COLO829 (cell line): ENCODE measurements at places on chromosomes 11 and 22.

GRCh38 chr11:25981998-25982397, 349.9 kb upstream of the ANO3 start:
- DNase-seq = peak; percentile 35

- no peak for DNase-seq
Measured at GRCh38 chr11:116586392-116586791, 186.4 kb downstream of the BUD13 start.

DNA sequence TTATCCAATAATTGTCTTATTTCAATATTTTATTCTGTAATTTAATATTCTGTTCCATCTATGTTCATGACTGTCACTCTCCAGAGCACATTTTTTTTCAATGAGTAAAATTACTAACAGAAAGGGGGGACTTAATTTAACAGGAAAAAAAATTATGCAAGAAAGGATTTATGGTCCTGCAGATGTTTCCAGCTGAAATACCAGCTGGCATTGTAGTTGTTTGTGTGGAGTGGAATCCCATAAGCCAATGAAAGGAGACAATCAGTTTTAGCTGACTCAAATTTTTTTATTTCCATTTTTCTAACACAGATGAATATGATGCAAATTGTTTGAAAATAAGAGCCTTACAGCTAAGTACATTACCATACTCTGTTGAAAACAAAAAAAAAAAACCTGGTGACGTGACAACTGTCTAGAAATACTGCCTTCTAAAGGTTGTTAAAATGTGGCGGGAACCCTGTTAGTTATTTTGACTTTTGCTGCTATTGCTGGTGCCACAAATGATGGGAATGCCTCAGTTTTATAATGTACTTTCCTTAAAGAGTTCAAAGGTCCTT, 389.1 kb downstream of the ETS1 start:
- DNase-seq = no peak

- no peak for DNase-seq
Measured at GRCh38 chr11:8039530-8040260, 41.3 kb upstream of the TUB start.

GRCh38 chr11:68841718-68842426, at the start of gene CPT1A:
Gene CPT1A (minus strand): TSS chr11:68841916. CDS start chr11:68815474, 26,442 bp downstream.
- peak; percentile 48 for DNase-seq

- DNase-seq = no peak
Measured at GRCh38 chr22:30191040-30191701, 55.4 kb downstream of the LIF start.

- DNase-seq = no peak
Measured at GRCh38 chr11:14451825-14452224, 47.8 kb downstream of the COPB1 start.

DNA sequence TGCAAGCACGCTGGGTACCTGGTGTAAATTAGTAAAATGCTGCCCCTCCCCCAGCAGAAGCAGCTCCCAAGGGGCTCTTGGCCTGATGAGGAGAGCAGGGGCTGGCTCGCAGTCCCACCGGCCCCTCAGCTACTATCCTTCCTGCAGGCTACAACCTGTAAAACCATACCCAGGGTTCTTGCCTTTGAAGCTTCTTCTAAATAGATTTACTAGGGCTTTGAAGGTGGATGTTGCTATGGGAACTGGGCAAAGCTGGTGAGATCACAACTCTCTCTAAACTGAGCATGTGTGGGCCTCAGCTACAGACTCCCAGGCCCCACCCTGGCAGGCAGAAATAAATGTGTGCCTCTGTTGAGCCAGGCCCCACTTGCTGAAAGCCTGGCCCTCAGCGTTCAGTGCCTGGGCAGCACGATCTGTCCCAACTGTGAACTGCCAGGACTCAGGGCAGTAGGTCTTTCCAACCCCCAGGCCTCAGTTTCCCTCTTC, 18.5 kb downstream of the CD5 start:
- DNase-seq = peak; percentile 22

DNA sequence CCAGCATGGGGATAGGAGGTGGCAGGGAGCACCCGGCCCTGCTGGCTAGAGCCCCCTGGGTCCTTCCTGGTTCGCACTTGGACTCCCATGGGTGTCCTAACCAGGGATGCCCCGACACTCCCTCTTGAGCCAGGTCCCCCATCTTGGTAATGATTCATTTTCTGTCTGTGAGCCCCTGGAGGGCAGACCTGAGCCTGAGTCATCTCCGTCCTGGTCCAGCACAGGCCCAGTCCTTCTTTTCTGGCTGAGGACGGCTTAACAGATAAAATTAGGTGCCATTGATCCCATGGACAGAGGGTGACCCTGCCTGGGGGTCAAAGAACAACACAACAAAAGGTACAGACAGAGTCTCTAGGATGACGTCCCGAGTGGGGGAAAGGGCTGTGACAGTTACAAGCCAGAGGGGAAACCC, 3.5 kb downstream of the RHOD start:
- no peak for DNase-seq

DNA sequence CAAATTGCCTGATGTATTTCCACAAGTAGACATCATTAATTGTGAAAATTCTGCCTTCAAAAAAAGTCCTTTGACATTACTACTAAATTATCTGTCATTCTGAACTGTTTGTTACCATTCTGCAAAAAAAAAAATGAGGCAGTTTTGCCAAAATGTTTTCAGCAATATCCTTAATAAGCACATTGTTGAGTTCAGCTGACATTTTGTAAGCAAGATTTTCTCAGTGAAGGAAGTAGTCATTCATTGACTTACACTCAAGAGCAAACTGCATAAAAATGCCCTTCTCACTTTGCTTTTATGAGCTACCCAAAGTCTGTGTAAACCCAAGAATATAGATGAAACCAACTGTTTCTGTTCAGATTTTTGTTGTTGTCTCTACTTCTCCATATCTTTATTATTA, 125.9 kb downstream of the UVRAG start:
- no peak for DNase-seq

DNA sequence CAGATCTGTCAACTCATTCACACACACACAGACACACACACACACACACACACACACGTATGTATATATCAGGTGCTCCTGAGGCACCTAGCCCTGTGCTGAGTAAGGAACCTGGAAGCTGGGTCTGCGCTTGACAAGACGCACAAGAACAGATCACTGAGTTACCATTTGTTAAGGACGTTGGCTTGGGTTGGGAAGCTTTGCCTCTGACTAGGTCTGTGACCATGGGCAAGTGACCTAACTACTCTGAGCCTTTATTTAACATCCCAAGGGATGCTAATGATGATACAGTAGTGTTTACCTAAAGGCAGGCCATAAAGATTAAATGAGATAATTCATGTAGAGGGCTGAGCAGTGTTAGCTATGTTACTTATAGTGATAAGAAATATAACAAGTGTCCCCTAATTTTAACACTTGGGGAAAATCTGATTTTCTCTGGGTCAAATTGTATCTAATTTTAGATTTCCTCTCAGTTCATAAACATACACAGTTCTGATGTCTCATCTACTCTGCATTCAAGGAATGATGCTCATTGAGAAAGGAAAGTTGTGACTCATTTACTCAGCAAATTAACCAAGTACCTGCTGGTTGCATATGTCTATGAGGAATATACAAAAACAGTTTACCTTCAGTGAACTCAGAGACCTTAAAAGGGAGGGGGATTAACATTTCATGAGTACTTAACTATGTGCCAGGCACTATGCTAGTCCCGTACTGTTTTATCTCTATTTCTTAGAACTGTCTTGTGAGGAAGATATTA, 13.6 kb downstream of the RNF185 start:
- DNase-seq = peak; percentile 50

DNA sequence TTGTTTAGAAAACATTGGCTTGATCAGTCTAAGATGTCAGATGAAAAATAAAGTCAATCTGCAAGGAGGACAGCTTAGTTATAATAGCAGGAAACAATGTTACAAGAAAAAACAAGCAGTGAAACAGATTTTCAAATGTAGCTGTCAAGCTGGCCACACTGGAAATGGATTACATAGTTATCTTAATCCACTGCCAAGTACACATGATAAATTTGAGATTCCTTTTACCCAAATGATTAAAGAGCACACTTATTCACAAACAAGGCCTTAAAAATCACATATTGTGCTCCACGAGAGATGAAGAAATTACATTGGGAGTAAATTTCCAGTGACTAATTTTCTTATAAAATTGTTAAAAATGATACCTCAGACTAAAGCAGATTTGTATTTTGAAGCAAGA, 17.5 kb upstream of the ESAM start:
- DNase-seq = no peak

DNA sequence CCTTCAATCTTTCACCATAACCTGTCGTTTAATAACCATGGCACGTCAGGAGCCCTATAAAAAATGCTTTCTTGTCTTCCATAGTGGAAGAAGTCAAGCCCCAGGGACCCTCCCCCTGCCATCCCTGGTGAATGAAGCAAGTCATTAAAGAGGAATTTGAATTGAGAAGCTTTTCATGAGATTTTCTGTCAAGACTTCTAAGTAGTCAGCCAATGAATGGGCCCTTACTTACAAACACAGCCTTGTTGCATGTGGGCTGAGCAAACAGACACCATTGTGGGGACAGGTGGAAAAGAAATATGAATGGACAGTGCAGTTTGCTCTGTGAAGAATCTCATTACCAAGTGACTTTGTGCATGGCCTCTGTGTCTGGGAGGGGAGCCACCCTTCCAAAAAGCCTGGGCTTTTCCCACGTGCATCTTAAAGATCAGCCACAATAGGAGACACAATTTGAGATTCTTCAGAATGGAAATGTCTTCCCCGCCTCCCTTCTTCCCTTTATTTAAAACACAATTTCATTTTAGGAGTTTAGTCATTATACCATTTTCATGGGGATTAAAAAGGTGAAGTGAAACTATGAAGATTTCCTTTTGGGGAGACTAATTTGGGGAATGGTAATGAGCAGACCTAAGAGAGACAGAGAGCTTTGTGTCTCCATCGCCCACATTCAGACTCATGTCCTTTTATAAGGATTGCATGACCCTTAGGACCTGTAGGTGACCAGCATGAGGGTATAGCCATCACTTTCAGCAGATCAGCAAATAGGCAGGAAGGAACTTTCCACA, 152.0 kb downstream of the LRRC4C start:
- DNase-seq = peak; percentile 25

DNA sequence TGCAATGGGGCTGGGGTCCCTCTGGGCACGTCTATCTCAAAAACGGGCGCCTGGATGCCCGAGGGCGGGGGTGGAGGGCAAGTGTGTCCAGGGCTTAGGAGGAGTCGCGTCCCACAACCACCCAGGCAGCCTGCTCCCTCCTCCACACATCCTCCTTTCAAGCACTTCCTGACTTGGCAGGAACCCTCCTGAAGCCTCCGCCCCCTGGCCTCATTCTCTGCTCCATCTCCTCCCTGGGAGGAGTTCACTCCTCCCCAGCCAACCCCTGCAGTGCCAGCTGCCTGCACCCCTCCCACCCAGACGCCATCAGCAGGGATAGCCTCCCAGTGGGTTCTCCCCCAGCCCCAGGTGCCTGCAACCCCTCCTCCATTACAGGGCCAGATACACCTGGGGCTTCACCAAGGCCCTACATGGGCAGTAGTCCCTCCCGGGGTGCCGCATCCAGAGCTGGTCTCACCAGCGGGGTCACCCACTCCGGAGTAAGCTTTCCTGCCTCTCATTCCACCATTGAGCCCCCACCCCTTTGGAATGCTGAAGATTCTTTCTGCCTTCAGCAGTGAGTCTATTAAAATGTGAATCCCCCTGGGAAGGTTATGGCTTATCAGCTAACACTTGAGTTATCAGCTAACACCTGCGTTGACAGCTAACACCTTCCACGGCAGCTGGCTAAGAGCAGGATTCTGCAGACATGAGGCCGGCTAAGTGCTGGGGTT, 24.4 kb downstream of the RTN4R start:
- DNase-seq = peak; percentile 88

DNA sequence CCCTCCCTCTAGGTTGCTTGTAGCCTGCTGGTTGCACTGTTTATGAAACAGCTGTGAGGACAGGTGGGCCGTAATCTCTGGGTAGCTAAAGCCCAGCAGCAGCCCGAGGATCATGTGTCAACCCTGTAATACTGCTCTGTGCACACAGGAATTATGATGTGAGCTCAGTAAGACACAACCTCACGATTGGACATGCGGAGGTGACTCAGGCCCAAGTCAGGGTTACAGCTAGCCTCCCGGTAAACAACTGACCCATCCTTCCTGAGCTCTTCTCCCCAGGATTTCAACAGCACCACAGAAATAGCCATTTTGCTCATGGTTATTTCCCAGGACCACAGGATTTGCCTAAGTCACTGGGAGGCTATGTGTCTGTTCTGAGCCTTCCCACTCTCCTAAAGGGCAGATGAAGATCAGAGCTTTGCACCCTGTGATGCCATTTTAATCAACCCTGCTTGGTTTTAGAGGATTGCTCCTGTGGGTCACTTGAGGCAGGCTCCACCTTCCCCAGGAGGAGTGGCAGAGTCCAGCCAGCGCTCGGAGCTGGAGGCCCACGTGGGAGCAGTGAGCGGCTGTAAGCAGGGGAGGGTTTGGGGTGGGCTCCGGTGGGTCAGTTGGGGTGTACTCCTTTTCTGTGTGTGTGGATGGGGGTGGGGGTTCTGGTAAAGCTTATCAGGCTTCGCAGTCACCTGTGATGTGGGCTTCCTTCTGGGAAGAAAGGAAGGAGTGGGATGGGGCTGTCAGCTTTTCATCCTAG, at the start of gene AMPD3:
TSS of gene AMPD3 (plus strand) at position 387 of the 754 bp plus-strand sequence. CDS start 6,256 bp downstream, outside the sequence.
- no peak for DNase-seq

GRCh38 chr22:40826984-40827741, 8.0 kb upstream of the SLC25A17 start:
- DNase-seq = no peak

DNA sequence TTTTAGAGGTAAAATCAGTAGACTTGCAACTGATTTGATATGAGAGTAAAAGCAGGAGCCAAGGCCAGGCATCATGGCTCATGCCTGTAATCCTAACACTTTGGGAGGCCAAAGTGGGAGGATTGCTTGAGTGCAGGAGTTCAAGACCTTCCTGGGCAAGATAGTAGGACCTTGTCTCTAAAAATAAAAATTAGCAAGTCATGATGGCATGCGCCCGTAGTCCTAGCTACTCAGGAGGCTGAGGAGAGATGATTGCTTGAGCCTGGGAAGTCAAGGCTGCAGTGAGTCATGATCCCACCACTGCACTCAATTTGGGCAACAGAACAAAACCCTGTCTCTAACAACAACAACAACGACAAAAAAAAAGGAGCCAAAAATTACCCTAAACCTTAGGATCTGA, 13.5 kb downstream of the SGSM3 start:
- no peak for DNase-seq

- DNase-seq = no peak
Measured at GRCh38 chr11:114918286-114918685, 240.0 kb downstream of the NXPE2 start.

DNA sequence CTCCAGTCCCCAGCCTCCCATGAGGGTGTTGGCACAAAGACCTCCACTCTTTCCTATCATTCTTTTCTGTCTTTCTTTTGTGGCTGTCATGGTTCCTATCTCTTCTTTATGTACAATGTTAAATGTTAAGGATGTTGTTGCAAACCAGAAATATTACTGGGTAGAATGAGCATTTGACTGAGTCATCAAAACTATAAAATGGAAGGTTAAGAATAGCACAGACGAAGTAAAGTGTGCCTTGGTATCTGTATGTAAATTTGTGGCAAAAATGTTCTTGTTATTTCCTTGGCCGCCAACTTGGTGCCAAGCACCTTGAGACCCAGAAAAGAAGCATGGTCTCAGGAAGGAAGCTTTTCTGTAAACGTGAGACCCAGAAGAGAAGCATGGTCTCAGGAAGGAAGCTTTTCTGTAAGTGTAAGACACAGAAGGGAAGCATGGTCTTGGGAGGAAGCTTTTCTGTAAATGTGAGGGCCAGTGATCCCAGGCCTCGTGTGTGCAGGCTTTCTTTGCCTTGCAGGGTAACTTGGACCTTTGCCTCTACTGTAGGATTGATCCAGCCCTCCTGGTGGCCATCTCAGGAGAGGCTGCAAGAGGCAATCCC, 6.7 kb upstream of the PKP3 start:
- DNase-seq = no peak

GRCh38 chr11:120391292-120391691, 55.1 kb downstream of the ARHGEF12 start:
- DNase-seq = peak; percentile 62

GRCh38 chr11:133082841-133083488, 449.3 kb downstream of the OPCML start:
- DNase-seq = peak; percentile 23
